ENCODE measurements at places on chromosomes 3 and 15.
A peak's percentile ranks its signal among the peaks of the same experiment; 100 is the strongest.

DNA sequence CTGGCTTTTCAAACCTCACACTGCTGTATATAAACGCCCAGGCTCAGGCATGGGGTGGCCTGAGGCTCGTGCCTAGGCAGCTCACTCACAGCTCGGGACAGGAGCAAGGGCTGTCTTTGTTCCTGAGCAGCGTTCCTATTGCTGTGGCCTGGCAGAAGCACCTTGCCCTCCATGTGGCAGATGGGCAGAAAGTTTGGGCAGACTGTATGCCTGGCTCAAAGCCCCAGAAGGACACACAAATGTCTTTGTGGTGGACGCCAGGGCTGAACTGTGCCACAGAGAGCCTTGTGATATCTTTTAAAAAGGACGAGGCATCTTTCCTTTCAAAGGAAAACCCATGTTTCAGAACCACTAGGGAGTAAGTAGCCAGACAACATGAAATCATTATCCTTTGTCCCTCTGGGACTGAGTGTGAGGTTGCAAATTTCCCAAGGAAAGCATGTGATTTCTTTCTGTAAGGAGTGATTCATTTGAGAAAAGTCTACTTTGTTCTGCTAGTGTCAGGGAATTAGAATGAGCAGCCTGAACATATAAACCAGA is 29.3 kb upstream of the UBE2E1 start:
- peak; percentile 86 for DNase-seq

GRCh38 chr3:99909714-99910495 is 92.2 kb downstream of the CMSS1 start:
- DNase-seq: peak; percentile 51

GRCh38 chr15:64581408-64581761 is 121.0 kb downstream of the ZNF609 start:
- no peak for DNase-seq

DNA sequence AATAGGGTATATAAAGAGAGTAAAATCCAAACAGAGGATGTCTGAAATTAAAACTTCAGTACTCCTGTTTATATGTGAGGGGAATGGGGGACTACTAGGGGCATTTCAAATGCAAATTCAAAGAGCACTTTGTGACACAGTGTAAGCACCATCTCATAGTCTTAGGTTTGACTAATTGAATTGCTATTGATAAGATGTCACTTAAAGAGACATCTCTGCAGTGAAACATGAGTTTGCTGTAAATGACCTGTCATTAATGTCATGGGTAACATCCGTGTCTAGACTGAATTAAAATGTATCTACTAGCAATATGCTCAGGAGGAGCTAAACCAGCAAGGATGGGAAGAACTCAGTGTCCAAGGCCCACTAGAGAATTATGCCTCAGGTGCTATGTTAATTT is 41.0 kb downstream of the ROBO1 start:
- no peak for DNase-seq

DNA sequence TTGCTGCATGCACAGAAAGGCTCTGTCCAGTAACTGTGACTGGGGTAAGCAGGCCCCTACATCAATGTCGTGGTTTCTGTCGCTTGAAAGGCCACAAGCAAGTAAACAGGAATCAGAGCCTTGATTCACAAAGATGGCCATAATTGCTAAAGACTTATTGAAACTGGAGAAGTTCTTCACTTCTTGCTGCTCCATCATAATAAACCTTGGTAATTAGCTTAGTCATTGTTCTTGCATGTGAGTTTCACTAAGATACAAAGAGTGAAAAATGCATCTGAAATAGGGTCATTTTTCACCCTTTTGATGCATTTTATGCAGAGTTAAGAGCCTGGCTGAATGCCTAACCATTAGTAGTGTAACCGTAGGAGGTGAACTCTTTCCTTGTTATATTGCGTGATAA is 3.2 kb downstream of the SEMA6D start:
- no peak for DNase-seq

- no peak for DNase-seq
Observed at GRCh38 chr15:99668533-99669182, 64.6 kb downstream of the LYSMD4 start.

DNA sequence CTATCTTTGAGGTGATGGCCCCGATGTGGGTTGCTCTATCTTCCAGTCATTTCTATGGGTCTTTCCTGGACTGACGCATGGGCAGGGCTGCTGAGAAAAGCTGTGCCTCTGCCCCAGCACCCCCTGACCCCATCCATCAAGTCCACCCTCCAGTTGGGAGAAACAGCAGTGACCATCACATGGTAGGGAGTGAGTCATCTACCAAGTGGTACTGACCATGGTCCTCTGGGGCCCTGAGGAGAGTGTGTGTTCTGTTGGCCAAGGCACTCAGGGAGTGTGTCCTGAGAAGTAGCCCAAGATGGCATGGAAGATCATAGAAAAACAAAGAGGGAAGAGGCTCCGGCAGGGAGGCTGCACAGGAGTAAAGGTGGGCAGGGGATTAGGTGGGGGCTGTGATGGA is 1.6 kb upstream of the DNAH1 start:
- no peak for DNase-seq

- no peak for DNase-seq
Observed at GRCh38 chr3:17176757-17177156, 292.0 kb downstream of the PLCL2 start.

GRCh38 chr15:92813485-92813884 is 86.6 kb upstream of the CHD2 start:
- DNase-seq: no peak

- DNase-seq: no peak
Observed at GRCh38 chr3:71450162-71450561, 133.4 kb downstream of the FOXP1 start.

DNA sequence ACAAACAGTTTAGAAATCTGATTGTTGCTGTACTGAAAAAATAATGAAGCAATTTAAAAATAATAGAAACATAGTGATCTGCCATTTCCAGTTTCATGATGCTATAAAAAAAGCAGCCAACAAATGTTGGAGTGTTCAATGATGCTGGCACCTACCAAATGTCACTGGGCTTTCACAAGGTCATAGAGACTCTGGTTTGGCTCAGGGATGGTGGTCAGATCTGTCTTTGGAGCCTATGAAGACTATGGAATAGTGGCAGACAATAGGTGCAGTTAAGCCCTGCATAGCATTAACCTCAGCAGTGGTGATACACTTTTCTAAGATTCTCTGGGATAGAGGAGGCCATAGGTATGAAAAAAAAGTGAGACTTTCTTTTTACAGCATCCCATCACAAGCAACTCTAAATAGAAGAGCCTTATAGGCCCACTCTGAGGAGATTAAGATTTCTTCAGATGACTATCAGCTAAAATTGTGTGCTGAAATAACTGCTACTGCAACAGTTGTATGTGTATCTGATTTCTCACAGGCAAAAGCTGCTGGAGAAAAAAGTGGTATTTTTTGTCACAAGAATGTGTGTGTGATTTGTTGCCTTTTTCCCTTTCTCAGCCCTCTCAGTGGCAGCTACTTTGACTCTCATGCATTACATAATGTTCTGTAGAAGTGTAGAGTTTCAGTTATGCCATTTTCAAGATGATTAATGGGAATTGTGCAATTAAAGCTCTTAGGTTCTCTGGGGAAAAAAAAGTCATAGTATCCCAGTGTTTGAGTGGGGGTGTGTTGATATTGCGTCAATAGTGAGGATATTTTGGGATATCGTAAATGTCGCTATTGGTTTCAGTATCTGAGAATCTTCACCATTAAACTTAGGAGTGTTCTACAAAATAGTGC is 137.4 kb downstream of the MBNL1 start:
- DNase-seq: peak; percentile 79

GRCh38 chr3:46882377-46883053 is 5.0 kb downstream of the PTH1R start:
- no peak for DNase-seq

DNA sequence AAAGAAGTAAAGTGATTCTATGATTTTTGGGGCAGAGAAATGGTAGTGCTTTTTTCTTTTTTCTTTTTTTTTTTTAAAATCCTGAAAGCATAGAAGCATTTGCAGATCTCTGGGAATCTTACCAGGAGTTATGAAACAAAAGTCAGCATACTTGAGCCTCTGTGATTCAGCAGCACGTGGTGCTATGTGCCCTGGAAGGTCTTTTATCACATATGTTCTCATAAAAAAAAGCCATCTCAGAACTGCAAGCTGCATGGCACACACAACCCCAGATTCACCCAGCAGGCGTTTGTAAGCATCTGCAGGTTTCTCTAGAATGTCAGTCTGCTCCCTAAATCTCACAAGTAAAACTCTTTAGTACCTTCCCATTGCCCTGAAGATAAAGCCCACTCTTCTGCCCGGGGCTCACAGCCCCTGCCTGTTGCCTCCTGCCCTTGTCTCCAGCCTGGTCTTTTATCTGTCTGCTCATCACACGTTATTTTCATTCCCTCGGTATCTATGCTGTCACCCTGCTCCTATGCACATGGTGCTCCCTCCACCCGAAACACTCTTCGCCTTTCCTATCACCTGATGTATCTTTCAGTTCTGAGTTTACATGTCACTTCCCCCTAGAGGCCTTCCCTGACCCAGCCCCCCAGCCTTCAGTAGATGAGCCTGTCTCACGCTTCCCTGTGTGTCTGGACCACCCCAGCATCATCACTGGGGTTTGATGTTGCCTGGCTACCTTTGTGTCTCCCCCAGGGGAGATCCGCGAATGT is 72.4 kb downstream of the CHDH start:
- peak; percentile 84 for DNase-seq

GRCh38 chr3:10623578-10624275 is 118.3 kb upstream of the ATP2B2 start:
- DNase-seq: no peak

GRCh38 chr15:89893027-89893426 is 767 bp downstream of the AP3S2 start:
- no peak for DNase-seq

DNA sequence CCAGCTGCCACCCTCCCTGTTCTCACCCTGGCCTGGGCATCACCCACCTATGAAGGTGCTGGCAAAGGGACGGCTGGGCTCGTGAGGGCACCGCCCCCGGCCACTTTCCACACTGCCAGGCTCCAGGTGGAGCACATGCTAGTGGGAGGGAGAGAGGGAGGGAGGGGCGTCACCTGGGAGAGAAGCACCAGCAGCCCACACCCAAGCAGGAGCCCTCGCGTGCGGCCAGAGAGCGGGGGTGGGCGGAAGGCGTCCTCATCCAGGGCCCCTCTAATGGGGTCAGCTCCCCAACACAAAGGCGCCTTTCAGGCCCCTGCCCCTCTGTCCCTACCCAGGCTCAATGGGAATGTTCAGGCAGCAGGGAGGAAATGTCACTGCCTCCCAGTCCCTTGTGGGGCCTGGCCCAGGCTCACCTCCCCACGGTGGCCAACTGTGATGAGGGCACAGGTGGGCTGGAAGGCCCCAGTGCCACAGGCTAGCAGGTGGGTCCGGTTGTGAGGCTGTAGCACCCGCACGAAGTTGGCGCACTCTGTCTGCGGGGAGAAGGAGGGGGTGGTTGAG is 3.1 kb downstream of the SEMA3G start:
- no peak for DNase-seq

GRCh38 chr3:21901484-21901883 is 150.5 kb upstream of the ZNF385D start:
- DNase-seq: no peak

- DNase-seq: no peak
Observed at GRCh38 chr3:193313061-193313958, 65.2 kb downstream of the ATP13A5 start.

DNA sequence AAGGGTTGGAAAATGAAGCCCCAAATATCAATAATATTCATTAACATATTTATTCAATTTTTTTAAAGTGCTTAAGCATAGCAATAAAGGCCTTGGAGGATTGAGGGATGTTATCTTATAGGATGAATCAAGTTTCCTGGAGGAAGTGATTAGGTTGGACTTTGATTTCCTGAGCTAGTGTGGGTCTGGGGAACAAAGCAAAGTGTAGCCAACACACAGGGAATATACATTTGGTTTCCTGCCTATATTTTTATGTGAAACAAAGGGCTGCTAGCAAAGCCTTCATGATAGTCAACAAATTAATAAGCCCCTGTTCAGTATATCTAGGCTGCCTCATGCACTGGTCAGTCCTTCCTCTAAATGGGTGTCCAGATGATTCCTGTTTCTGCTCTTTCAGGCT is 261.1 kb upstream of the IL12A start:
- DNase-seq: no peak

DNA sequence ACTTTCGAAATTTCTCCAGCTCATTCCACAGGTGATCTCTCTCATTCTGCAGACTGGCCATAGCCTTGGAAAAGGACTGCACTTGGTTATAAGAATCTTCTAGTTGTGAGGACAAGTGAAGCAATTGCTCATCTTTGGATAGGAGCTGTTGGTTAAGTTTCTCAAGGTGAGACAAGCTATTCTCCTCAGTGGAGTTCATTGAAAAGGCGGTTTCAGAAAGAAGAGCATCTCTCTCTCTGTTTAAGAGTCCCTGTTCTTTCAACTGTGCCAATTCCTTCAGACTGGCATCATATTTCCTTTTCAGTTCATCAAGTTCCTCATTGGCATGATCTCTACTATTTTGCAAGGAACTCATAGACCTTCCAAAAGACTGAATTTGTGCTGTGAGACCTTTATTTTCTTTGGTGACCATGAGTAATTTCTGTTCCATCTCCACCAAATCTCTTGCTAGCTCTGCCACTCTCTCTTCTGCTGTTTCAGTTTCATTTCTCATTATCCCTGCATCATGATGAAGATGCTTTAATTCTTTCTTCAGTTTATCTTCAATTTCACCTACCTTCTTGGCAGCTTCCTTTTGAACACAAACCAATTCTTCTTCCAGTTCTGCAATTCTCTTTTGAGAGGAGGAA is 30.2 kb upstream of the HCLS1 start:
- no peak for DNase-seq

- DNase-seq: no peak
Observed at GRCh38 chr3:135655328-135655727, 310.2 kb upstream of the PPP2R3A start.

All from AG08395 (cell line).